ENCODE measurements at places on chromosomes 6 and 20. TPM values are rescaled to one million over a fixed set of nuclear protein-coding genes. Genes with fewer than 3 reads are reported as not detected.

CCM2L gene
- not detected for total RNA-seq

PXDC1 gene
- 66.4 TPM for total RNA-seq

HLA-DQA1 gene
- not detected for total RNA-seq

CST4 gene
- not detected for total RNA-seq

MATN4 gene
- not detected for total RNA-seq

EFCAB8 gene
- total RNA-seq, result not detected

DNA sequence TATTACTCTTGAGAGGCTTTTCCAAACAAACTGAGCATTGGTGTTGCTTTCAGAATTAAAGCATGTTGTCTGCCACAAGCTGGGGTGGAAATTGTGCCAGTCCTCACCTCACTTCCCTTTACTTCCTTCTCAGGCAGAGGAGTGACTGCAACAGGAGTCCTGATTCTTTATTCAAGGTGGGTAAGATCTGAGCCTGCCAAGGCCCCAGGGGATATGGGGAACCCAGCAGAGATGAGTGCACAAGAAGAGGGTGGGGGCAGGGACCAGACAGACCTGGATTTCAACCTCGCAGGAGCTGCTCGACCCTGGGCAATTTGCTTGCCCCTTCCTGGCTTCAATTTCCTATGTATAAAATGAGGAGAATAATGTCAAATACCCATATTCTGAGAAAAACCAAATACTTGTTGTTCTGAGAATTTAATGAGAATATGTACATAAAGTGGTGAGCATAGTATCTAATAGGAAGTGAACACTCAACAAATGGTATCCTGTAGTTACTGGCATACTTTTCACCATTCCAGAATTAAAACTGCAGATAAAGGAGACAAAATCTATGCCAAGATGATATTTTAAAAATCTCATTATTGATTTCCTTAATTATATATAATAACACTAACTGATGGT is 17.8 kb downstream of the MAN1A1 start:
- no peak for DNase-seq

DNA sequence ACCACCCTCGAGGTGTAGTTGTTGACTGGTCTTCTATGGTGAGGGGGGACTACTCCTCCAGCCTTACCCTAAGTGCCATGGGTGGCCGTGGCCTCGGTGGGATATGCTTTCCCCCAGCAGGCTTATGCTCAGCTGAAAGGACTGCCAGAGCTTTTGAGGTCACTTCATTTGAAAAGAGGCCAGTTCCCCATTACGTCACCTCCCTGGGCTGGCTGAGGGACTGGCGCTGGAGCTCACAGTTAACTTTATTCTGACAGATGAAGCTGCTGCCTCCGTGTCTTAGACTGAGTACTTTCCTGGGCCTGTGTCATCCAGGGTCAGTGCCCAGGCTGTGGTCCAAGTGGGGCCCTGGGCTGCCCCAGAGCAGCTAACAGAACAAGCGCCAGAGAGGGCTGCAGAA is 42.8 kb upstream of the PCMTD2 start:
- peak; percentile 63 for DNase-seq

- DNase-seq, result peak; percentile 46
Measured at GRCh38 chr20:35327074-35327976, 35.1 kb upstream of the FAM83C start.

DNA sequence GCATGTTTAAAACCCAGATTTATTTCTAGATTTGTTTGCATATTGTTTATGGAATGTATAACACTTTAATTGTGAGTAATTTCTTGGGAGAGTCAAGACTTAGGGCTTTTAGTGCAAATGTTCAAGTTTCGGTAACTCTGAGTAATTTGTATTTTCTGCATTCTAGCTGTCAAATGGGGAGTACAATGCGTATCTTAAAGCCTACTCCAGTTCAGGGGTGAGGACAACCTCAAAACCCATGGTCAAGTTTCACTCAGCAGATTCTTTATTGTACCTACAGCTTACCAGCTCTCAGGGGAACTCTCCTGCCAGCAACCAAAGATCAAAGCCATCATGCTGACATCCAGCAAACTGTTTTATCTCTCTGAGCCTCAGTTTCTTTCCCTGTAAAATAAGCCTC is 458.6 kb upstream of the JARID2 start:
- DNase-seq, result no peak

DNA sequence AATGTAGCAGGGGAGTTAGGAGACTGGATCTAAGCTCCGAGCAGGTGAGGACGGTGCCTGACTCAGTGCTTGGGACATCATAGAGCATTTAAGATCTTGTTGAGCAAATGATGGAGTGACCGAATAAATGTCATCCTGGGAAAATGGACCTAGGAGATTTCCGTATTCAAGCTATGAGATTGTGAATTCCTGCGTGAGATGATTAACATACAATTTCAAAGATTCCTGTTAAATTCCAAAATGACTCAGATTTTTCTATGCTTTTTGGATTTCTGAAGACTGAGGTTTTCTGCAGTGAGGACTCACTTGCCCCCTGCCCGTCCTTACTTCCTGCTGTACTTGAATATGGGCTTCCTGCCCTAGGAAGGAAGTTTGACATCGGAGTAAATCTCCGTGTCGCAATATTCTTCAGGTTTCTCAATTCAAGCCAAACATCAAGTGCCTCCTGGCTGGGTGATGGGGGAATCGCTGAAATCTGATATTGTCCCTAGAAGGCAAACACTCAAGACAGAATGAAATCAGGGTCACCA is 5.2 kb downstream of the SYTL3 start:
- peak; percentile 79 for DNase-seq

GRCh38 chr6:37517411-37517812 is 17.7 kb upstream of the CCDC167 start:
- DNase-seq, result no peak

- DNase-seq, result no peak
Measured at GRCh38 chr6:99980741-99981140, 13.3 kb downstream of the MCHR2 start.

- peak; percentile 86 for DNase-seq
Measured at GRCh38 chr6:28816909-28817807, 106.6 kb downstream of the TRIM27 start.

- DNase-seq, result no peak
Measured at GRCh38 chr6:44554861-44555260, 167.4 kb downstream of the CDC5L start.

DNA sequence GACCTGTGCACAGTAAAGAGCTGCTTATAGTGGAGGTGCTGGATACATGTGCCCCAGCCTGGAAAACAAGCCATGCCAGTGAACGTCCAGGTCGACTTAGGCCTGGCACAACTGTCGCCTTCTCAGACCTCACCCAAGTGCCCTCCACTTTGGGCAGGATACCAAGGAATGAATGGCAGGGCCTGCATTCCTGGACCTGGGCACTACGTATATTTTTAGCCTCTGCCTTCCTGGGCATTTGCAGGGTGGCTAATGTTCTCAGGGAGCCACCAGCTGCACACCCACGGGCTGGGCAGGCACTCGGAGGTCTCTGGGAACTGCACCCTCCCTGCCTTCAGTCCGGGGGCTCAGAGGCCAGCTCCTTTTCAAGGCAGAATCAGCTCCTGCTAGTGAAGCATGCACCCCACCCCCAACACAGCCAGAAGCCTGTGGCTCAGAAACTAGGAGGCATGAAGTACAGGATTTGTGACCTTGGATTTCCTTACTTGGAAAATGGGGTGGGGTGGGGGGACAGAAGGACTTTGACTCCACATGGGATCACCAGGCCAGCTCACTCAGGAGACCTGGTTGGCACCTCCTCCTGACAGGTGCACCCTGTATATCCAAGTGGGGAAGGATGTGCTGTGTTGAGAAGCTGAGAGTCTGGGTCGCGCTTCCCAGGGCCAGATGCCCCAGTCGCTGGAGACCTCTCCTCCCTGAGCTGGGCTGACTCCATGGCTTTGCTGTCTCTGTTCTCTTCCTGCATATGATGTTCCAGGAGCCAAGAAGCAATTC is 2.5 kb upstream of the LSM14B start:
- no peak for DNase-seq

DNA sequence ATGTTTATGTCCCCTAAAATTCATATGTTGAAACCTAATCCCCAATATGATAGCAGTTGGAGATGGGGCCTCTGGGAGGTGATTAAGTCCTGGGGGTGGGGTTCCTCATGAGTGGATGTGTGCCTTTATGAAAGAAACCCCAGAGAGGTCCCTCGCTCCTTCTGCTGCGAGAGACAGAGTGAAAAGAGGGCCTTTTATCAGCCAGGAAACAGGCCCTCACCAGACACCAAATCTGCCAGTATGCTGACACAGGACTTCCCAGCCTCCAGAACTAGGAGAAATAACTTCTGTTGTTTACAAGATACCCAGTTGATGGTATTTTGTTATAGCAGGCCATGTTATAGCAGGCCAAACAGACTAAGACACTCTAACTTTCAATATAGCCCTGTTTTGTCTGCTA is 100.9 kb upstream of the NFATC2 start:
- no peak for DNase-seq

DNA sequence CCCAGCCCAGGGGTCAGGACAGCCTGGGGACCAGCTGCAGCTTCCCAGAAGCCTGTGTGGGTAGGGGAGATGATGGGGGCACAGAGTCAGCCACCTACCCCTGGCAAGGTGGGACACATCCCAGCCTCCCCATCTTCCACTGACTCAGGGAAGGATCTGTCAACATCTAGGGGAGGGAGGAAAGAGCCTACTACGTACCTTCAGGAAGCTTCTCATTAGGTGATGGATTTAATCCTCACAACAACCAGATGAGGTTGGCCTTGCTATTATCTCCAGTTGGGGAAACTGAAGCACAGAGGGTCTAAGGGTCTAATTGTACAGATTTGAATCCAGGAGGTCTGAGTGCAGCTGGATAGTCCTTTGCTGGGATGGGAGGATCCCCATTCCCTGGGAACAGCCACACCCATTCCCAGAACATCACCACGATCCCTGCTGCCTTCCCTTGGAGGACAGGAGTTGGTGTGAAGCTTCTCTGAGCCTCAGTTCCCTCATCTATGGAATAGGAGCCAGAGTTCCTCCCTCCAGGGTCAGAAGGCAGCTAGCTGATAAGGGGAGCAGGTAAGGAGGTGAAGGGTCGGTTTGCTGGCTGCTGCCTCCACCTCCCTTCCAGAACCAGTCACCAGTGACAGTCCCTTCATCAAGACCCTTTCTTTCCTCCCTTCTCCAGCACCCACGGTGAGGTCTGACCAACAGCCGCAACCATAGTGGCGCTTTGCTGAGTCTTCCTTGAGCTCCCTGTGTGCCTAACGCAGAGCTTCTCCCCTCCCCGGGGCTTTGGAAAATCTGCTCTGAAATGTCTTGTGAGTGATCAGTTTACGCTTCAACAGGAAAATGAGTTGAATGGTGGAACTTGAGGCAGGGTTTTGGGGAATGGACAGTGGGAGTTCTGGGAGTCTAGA is 56.8 kb downstream of the CEBPB start:
- DNase-seq, result no peak

GRCh38 chr20:41476013-41476441 is 109.4 kb upstream of the EMILIN3 start:
- peak; percentile 68 for DNase-seq

DNA sequence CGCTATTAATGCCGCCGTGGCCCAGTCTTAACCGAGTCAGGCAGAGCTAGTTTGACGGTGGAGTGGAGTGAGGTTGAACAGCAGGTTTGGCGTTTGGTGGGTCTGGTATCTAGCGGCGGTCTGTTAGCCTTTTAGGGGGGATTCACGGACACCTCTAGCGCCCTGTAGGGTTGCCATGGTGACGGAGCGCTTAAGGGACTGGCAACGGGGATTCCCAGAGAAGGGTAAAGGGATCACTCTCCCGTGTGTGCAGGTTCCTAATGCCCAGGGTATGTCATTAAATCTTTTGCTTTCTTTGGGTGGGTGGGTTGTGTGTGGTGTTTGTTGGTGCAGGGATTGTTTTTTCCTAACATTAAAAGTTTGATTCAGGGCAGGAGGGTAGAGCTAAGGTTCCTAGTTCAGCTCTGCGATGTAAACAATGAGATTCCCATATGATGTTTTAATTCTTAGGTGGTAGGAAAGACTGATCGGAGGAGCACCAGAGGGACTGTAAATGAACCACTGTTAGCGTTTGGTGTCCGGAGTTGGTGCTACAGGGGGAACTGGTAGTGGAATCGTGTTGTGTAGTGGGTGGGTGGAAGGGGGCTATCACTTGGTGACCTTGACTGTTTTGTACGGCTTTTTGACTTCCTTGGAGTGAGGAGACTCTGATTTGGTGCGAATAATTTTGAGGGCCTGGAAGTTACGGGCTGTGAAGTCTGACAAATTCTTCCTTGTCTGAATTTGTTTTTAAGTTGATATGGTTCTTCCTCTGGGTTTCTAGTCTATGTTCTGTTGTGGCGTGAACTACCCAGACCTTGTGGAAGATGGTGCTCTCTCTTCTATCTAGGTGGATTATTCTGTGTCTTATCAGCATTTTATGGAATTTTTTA is 5.0 kb downstream of the BRD2 start:
- DNase-seq, result peak; percentile 40

- peak; percentile 98 for DNase-seq
Measured at GRCh38 chr6:7058250-7058923, 49.4 kb upstream of the RREB1 start.

DNA sequence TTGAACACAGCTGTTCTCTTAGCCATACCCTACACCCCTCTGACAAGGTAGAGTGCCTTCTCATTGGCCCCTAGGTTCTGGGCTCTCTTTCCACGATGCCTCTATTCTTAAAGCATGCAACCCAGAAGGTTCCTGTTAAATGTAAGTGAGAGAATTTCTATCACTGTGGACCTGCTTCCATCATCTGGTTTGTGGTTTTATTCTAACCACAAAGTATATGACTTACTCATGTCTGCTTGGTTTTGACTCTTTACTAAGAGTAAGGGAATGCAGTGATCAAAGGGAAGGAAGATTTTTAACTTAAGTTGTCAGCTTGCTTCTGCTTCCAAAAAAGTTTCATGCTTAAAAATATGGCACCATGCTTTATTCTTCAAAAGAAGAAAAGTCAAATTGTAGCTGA is 80.2 kb downstream of the ANKEF1 start:
- peak; percentile 79 for DNase-seq

DNA sequence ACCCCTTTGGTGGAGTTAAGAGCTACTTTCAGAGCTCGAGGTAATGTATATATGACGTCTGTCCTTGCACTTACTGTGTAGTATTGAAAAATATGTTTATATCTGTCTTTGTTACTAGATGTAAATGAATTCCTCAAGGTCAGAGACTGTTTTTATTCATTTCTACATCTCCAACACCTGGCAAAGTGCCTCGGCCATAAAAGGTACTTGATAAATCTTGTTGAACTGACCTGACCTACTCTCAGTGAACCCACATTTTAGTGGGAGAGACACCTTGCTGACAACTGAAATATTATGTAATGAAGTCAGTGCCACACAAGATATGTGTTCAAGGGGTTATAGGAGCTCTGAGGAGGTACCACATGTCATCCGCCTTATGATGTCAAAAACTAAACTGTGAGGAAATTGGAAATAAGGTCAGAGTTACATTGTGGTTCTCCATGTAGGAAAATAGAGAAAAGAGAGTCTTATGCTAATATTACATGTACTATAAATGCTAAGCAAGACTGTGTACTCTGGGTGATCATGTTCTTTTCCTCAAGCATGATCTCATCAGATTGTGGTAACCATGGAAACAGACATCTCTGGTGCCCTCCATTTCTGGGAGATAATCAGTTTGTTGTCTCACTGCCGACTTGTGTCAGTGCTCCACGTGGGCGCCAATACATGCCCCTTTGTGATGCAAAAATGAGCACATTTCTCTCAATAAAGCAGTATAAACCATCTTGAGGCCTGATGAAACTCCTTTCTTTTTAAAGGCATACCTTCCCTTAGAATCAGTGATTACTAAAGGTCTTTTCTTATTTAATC is 5.7 kb upstream of the TMEM30A start:
- no peak for DNase-seq

GRCh38 chr6:111530667-111531066 is 47.6 kb upstream of the REV3L start:
- no peak for DNase-seq

- no peak for DNase-seq
Measured at GRCh38 chr20:48585061-48585870, 242.5 kb downstream of the PREX1 start.
